HCT116 (cell line): ENCODE measurements at places on chromosomes 5 and 9. TPM values are rescaled to one million over a fixed set of nuclear protein-coding genes. Genes with fewer than 3 reads are reported as not detected.

The PCA3 gene
- total RNA-seq = not detected

The GTF2H2 gene
- 37.8 TPM for total RNA-seq

DNA sequence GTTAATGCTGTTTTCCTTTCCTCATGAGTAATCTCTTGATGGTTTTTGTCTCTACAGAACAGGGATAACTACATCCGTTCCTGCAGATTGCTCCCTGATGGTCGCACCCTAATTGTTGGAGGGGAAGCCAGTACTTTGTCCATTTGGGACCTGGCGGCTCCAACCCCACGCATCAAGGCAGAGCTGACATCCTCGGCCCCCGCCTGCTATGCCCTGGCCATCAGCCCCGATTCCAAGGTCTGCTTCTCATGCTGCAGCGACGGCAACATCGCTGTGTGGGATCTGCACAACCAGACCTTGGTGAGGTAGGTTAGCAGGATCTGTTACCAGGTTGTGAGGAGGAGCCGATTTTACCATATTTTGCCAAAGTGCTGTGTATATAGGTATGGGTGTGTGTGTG, 148.2 kb downstream of the TLE4 start:
- H3K4me3 ChIP-seq = no peak overlapping the region
- H3K27ac ChIP-seq = no peak overlapping the region
- H3K4me1 ChIP-seq = no peaks in the 10 kb centered on the region
- DNase-seq = no peak
- no peaks in the 10 kb centered on the region for H3K36me3 ChIP-seq
- H3K27me3 ChIP-seq = no peaks in the 10 kb centered on the region

The NR6A1 gene
- total RNA-seq = 9.9 TPM

The PCDHB9 gene
- total RNA-seq = 0.07 TPM

GRCh38 chr9:20781092-20781491, 97.0 kb downstream of the FOCAD start:
- H3K27me3 ChIP-seq = no peaks in the 10 kb centered on the region
- H3K4me1 ChIP-seq = no peaks in the 10 kb centered on the region
- H3K27ac ChIP-seq = no peak overlapping the region
- H3K4me3 ChIP-seq = no peak overlapping the region

DNA sequence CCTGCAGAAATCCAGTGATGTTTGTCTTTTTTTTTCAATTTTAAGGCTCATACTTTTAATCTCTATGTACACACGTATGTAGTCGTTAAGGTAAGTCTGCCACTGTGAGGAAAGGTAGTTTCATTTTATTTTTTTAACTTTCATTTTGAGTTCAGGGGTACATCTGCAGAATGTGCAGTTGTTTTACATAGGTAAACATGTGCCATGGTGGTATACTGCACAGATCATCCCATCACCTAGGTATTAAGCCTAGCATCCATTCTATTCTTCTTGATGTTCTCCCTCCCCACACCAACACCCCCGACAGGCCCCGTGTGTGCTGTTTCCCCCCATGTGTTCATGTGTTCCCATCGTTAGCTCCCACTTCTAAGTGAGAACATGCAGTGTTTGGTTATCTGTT, 19.7 kb downstream of the MUSK start:
- no peak overlapping the region for H3K27ac ChIP-seq
- H3K27me3 ChIP-seq = no peaks in the 10 kb centered on the region
- DNase-seq = no peak
- no peaks in the 10 kb centered on the region for H3K36me3 ChIP-seq
